Smooth muscle cell of trachea (primary cell): ENCODE measurements at places on chromosomes 4 and X. TPM values are rescaled to one million over a fixed set of nuclear protein-coding genes. Genes with fewer than 3 reads are reported as not detected.

Gene PCDH10
- 0.83 and 1.6 TPM in 2 replicates for total RNA-seq

Gene CLDN2
- not detected in 2 replicates for total RNA-seq

Gene RAB40A
- total RNA-seq: under 0.01 and 0.15 TPM in 2 replicates

Gene MAGED2
- 254 and 268 TPM in 2 replicates for total RNA-seq

Gene ACE2
- not detected in 2 replicates for total RNA-seq

Gene FAM9C
- total RNA-seq: under 0.01 TPM in 1 of 2 replicates, not detected in the other

Gene HSFX1
- total RNA-seq: 0.87 and 2.0 TPM in 2 replicates

Gene LANCL3
- total RNA-seq: under 0.01 TPM in 1 of 2 replicates, not detected in the other

Gene GABRG1
- not detected in 2 replicates for total RNA-seq

Gene TMEM184C
- 48.3 and 62.7 TPM in 2 replicates for total RNA-seq

Gene NDNF
- total RNA-seq: 0.50 and 1.6 TPM in 2 replicates

Gene WDR19
- 34.4 and 42.6 TPM in 2 replicates for total RNA-seq

Gene XAGE1B
- not detected in 2 replicates for total RNA-seq

Gene EXOC1L
- not detected in 2 replicates for total RNA-seq

Gene FOXR2
- total RNA-seq: not detected in 2 replicates

Gene LGI2
- under 0.01 TPM in 1 of 2 replicates, not detected in the other for total RNA-seq

Gene ADGRL3
- not detected in 2 replicates for total RNA-seq

Gene SLC25A53
- 12.7 and 17.0 TPM in 2 replicates for total RNA-seq

Gene MAGEC2
- total RNA-seq: 0.15 TPM in 1 of 2 replicates, not detected in the other

Gene APOO
- 7.1 and 11.1 TPM in 2 replicates for total RNA-seq

Gene ARR3
- not detected in 2 replicates for total RNA-seq

Gene CENPVL1
- not detected in 2 replicates for total RNA-seq

Gene GATA1
- not detected in 2 replicates for total RNA-seq

Gene RIBC1
- 0.87 and 0.99 TPM in 2 replicates for total RNA-seq

Gene CENPE
- total RNA-seq: 1.7 and 31.0 TPM in 2 replicates

Gene ABLIM2
- under 0.01 TPM in 1 of 2 replicates, not detected in the other for total RNA-seq

Gene PRSS12
- total RNA-seq: 93.1 and 158 TPM in 2 replicates

Gene PHEX
- total RNA-seq: 2.8 and 3.2 TPM in 2 replicates

Gene PNMA5
- not detected in 2 replicates for total RNA-seq

Gene TMEM255A
- total RNA-seq: under 0.01 TPM in 1 of 2 replicates, not detected in the other

Gene UGT2B15
- total RNA-seq: not detected in 2 replicates

Gene MSX1
- total RNA-seq: 14.4 and 17.2 TPM in 2 replicates

Gene DUX4
- not detected in 2 replicates for total RNA-seq

Gene VCX
- total RNA-seq: not detected in 2 replicates

Gene TCEANC
- total RNA-seq: 2.6 and 3.3 TPM in 2 replicates

Gene LDB2
- total RNA-seq: 105 and 177 TPM in 2 replicates

Gene RHOXF2B
- not detected in 2 replicates for total RNA-seq

Gene GPRIN3
- total RNA-seq: under 0.01 TPM in 1 of 2 replicates, not detected in the other

Gene RNF113A
- total RNA-seq: 13.7 and 17.2 TPM in 2 replicates

Gene ENPEP
- 0.33 and 0.87 TPM in 2 replicates for total RNA-seq

Gene EGF
- total RNA-seq: 0.50 and 1.0 TPM in 2 replicates

Gene PDGFC
- 79.2 and 87.6 TPM in 2 replicates for total RNA-seq

Gene UGT2B11
- total RNA-seq: not detected in 2 replicates

Gene MAGEA4
- not detected in 2 replicates for total RNA-seq

Gene ADGRG2
- total RNA-seq: 0.17 and 0.58 TPM in 2 replicates

Gene ZNF185
- 1.3 and 1.5 TPM in 2 replicates for total RNA-seq

Gene TMEM31
- total RNA-seq: 0.17 TPM in 1 of 2 replicates, not detected in the other

Gene ZCCHC12
- total RNA-seq: not detected in 2 replicates

Gene ATOH1
- total RNA-seq: not detected in 2 replicates

Gene ASB9
- 1.2 and 2.5 TPM in 2 replicates for total RNA-seq

Gene TBC1D25
- total RNA-seq: 8.7 and 9.3 TPM in 2 replicates

Gene NALF2
- total RNA-seq: not detected in 2 replicates

Gene OPRPN
- total RNA-seq: not detected in 2 replicates

Gene IDH3G
- total RNA-seq: 62.4 and 63.3 TPM in 2 replicates

Gene NPY2R
- not detected in 2 replicates for total RNA-seq

Gene ZGRF1
- 3.0 and 16.1 TPM in 2 replicates for total RNA-seq

Gene NAP1L5
- total RNA-seq: 5.6 and 7.0 TPM in 2 replicates

Gene F11
- total RNA-seq: not detected in 2 replicates

Gene CCSER1
- not detected in 2 replicates for total RNA-seq
